ENCODE measurements at places on chromosomes 3 and 15.

- DNase-seq, result no peak
Measured at GRCh38 chr3:61719278-61719977, 158.1 kb downstream of the PTPRG start.

DNA sequence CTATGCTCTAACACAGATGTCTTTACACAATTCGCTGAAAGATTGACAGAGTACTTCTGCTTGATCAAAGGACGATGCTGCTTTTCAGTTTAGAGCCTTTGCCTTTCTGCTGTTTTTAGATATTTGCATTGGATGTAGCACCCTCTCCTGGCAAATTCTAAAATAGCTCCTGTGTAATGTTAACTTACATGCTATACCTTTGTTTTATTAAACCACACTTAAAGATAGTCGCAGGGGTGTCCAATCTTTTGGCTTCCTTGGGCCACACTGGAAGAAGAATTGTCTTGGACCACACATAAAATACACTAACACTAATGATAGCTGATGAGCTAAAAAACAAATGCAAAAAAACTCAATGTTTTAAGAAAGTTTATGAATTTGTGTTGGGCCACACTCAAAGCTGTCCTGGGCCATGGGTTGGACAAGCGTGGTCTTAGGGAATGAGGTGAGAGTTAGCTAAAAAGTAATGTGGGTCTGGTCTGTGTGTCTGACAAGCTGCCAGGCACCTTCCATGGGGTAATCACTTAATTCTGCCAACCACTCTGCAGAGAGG lies 62.9 kb downstream of the ATG7 start:
- no peak for DNase-seq

GRCh38 chr3:173761161-173761560 lies 363.6 kb downstream of the NLGN1 start:
- no peak for DNase-seq

DNA sequence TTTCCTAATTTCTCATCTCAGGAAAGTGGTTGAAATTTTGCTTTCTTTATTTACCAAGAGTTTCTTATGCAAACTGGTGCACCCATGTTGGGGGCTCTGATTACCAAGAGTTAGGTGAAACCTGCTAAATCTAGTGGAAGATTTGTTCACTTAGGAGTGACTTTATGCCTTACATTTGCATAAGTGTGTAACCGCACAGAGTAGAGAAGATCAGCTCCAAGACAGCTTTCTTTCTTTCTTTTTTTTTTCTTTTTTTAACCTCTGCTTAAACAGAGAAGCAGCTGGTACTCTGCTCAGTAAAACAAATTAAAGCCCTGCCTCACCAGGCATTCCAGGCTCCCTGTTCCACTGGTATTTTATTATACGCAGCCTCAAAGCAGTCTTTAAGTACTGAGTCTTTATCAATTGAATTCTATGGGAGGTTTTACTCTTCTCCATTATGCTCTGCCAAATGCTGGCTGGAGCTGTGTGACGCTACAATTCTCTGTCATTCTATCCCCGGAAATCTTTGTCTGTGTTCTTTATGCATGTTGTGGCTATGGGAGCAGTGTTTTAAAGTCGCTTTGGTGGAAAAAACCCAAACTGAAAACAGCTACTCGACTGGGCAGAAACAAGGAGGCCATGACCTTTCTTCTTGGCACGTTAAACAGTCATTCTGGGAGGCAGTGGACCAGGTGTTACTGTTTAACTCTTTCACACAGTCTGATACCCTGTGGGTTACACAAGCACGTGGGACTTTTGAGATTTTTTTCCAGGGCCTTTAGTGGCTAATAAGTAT lies 55.2 kb upstream of the GBE1 start:
- no peak for DNase-seq

DNA sequence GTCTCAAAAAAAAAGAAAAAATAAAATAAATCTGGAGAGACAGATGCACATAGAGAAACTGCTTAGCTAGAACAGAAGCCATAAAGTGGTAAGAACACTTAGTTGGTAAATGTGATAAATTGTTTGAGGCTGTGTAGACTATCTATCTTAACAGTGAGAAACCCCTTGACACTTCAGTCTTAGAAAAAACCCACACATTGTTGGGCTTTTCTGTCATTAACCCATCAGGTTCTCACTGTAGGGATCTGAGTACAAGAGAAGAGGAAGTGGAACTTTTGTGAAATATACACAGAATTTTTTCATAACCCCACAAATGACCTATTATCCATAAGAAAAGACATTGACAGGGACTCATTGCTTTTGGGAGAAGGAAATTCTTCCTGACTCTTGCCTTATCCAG lies 24.4 kb downstream of the TP63 start:
- DNase-seq, result no peak

- no peak for DNase-seq
Measured at GRCh38 chr15:25331860-25332259, 107.0 kb downstream of the UBE3A start.

GRCh38 chr15:42511007-42511391 lies 15.6 kb downstream of the SNAP23 start:
- DNase-seq, result no peak

- DNase-seq, result no peak
Measured at GRCh38 chr15:67550522-67550921, 8.0 kb downstream of the MAP2K5 start.

GRCh38 chr3:38829404-38829803 lies 13.4 kb upstream of the SCN10A start:
- DNase-seq, result no peak

GRCh38 chr3:25468866-25469319 lies 40.8 kb downstream of the RARB start:
- no peak for DNase-seq

All from T-helper 2 cell treated with Interferon-gamma antibody and Interleukin-4, amounts not matched to agents 5 μg/mL and 100 μg/mL, for 36 hours (primary cell).